GOT3 (cell line): ENCODE measurements at places on chromosomes 12 and 14.

- no peak for DNase-seq
These were observed 37.9 kb downstream of the AKAP6 start for GRCh38 chr14:32366986-32367385.

- no peak for DNase-seq
These were observed 184.1 kb downstream of the PRKD1 start for GRCh38 chr14:29743531-29743930.

GRCh38 chr12:92504594-92504981 lies 198.2 kb upstream of the PLEKHG7 start:
- DNase-seq = no peak

- DNase-seq = no peak
These were observed 117.2 kb downstream of the CACNA1C start for GRCh38 chr12:2169940-2170339.

DNA sequence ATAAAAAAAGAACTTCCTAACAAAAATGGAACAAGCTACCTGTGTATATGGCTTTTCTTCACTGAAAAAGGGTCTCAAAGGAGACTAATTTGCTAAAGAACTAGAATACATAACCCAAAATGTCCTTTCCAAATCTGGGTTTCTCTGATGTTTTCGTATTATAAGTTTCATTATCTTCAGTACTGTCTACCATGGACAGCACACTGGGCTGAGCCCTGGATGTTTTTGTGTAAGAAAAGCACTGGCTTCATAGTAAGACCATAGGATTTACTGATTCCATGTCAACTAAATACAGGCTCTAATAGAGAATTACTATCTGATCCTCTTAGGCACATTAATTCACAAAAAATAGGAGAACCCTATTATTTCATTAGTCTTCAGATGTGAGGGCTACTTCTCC lies 94.3 kb upstream of the GPHB5 start:
- DNase-seq = no peak

DNA sequence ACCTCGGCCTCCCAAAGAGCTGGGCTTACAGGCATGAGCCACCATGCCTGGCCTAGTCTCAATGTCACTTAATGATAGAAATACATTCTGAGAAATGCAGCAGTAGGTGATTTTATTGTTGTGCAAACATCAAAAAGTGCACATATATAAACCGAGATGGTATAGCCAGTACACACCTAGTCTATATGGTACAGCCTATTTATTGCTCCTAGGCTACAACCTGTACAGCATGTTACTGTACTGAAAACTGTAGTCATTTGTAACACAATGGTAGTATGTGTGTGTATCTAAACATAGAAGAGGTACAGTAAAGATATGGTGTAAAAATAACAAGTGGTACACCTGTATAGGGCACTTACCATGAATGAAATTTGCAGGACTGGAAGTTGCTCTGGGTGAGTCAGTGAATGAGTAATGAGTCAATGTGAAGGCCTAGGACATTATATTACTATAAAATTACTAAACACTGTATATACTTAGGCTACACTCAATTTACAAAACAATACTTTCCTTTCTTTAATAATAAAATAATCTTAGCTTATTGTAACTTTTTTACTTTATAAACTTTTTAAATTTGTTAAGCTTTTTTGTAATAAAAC lies 166.7 kb upstream of the SYT1 start:
- no peak for DNase-seq

- DNase-seq = no peak
These were observed 25.6 kb downstream of the ALDH2 start for GRCh38 chr12:111792155-111792855.

DNA sequence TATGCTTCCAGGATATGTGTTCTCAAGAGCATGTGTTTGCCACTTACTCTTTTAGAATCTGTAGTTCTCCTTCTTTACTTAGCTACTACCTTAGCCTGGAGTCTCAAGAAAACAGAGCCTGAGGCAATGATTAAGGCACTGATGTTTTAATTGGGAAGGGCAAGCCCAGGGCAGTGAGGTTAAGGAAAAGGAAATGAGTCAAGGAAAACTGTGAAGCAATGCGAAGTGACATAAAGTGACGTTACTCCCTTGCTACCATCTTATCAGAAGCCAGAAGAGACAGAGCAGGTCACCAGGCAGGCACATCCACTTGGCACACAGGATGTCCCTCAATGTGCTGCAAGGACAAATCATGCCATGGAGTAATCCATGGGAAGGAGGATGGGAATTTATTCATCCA lies 11.3 kb upstream of the EML5 start:
- no peak for DNase-seq

- no peak for DNase-seq
These were observed 73.4 kb upstream of the ETV6 start for GRCh38 chr12:11576104-11576503.

DNA sequence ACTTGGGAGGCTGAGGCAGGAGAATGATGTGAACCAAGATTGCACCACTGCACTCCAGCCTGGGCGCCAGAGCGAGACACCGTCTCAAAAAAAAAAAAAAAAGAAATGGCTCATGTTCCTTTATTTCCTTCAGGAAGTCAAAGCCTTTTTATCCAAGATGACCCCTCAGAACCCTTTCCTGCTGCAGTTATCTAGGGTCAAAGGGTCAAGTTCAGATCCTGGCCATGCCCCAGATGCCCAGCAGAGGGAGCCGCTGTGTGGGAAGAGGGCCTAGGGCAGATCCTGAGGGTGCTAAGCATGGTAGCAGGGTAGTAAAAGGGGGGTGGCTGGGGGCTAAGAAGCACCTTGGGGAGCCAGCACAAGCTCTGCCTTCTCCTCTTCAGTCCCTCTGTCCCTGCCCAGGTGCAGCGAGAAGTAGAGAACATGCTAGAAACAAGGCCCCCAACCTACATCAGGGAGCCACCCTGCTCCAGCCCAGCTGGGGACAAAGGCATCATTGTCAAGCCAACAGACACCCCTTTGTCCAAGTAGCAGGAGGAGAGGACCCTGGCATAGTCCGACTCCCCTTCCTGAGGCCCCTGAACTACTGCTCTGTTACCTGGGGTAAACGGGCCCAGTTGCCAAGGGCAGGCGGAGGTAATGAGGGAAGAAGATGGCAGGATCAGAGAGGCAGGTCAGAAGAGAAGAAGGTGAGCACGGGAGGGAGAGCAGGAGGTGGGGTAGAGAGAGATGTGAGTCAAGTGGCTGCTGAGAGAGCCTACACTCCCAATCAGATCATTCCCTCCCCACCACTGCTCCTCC lies 6.5 kb downstream of the NFE2 start:
- DNase-seq = no peak

DNA sequence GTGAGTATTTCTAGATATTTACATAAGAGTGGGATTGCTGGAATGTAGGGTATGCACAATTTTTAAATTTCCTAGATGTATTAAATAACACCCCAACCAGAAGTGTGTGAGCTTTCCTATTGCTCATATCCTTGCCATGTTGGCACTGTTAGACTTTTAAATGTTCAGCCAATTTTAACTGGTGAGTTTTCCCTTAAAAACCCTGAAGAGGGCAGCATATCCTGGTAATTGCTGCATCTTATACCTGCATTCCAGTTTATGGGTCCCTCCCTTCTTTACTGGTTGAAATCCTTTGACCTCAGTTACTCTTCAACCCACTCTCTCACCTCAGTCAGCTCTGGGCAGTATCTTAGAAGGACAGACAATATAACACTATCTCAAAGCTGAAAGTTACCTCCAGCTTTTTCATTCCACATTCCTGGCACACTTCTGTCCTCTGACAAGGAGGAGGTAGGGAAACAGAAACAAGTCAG lies 270.6 kb downstream of the PAWR start:
- DNase-seq = no peak

GRCh38 chr12:5348491-5348890 lies 83.4 kb upstream of the NTF3 start:
- no peak for DNase-seq

- DNase-seq = no peak
These were observed 130.3 kb downstream of the PTPN11 start for GRCh38 chr12:112549031-112549430.

- no peak for DNase-seq
These were observed 181.0 kb downstream of the IPO8 start for GRCh38 chr12:30514666-30515065.

DNA sequence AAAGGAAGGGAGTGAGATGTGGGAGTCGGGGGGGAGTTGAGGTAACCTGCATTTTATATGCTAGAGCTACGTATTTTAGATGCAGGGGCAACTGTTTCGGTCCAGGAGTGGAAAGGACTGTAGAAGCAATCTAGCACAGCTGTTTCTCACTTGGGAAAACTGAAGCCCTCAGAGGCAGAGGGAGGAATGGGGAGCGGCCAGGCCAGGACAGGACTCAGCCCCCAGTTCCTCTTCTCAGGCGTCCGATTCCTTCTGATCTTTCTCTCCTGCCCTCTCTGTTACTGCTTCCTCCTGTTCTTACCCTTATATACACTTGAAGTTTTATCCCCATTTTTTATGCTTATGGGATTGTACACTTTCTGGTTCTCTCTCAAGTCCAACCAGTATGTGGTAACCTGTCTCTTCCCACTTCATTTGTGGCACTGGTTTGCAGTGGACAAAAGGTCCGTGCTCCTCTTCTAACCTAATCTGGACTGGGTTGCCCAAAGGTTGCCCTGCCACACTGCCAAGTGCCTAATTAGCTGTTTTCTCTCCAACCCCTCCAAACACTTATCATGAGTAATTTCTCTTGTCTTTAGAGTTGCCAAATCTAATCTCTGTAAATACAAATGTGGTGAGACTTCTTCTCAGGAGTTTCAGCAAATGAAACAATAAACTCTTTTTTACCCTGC lies 16.2 kb downstream of the LPCAT3 start:
- no peak for DNase-seq

- no peak for DNase-seq
These were observed 20.5 kb downstream of the ZDHHC22 start for GRCh38 chr14:77120771-77121743.

DNA sequence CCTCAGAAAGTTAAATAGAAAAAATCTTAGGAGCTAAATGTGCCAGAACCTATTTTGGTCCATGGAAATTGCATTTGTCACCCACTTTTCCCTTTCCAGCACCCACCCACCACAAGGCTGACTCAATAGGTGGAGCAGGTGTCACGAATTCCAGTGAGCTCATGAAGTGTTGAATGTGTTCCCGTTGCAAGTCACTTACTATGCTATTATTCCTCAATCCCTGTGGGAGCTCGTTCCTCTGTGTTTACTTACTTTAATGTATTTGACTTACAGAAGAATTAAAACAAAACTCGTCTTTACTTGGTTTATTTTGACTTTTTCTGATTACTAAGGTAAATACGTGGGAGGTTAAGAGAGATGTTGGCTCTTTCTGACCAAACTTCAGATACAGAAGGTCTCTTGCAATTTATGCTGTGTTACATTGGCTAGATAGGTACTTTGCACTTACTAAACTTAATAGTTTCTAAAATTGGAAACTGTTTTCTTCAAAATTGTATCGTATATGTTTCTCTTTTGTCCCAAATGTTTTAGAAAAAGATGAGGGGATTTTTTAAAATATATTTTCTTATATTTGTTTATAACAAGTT lies 269.4 kb upstream of the NOVA1 start:
- DNase-seq = no peak

GRCh38 chr12:91637789-91638624 lies 455.4 kb upstream of the DCN start:
- no peak for DNase-seq

GRCh38 chr12:106093246-106093645 lies 45.5 kb downstream of the NUAK1 start:
- no peak for DNase-seq
